ENCODE measurements at places on chromosomes 13 and 19.
A peak's percentile ranks its signal among the peaks of the same experiment; 100 is the strongest.

DNA sequence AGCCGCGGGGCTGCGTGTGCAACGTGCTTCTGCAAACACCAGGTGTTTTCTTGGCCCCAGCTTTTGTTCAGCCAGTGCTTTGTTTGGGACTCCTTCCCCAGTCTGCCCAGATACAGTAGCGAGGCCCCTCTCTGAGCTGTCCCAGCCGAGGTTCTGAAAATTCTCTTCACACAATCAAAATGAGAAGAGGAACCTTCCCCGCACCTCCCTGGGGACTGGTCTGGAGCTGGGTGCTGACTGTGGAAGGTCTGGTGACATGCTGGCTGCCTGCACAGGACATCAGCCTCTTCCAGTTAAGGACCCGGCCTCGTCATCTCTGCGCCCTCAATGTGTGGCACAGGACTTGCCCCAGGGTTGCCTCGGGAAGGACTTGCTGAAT is 4.2 kb downstream of the ATP4A start:
- no peak for DNase-seq

- no peak for DNase-seq
Observed at GRCh38 chr13:74306496-74306895, 172.3 kb upstream of the KLF12 start.

- DNase-seq: peak; percentile 33
Observed at GRCh38 chr19:18519962-18520847, 1.7 kb downstream of the ELL start.

- no peak for DNase-seq
Observed at GRCh38 chr13:49110913-49111170, 109.3 kb upstream of the MLNR start.

GRCh38 chr13:76894401-76895110 is 8.4 kb upstream of the KCTD12 start:
- no peak for DNase-seq

DNA sequence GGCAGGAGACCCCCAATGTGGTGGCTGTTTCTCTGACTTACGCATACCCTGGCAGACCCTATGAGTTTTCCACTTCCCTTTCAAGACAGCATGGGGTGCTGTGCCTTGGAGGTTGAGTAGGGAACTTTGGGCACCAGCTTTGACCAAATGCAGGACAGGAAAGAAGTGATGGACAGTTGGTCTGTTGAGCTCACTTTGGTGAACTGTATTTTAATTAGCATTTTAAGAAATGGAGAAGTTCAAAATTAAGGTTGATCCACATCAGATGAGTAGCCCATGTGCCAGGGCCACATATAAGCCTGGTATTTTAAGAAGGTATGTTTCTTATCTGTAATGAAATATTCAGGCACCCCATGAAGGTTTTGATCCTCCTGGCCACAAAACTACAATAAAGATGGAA is 46.1 kb upstream of the RAP2A start:
- no peak for DNase-seq

- no peak for DNase-seq
Observed at GRCh38 chr19:14432791-14433553, at the start of gene PKN1. Gene PKN1, plus strand, starts transcription at chr19:14433306. Its CDS starts 216 bp downstream, at chr19:14433522.

GRCh38 chr13:97231118-97231828 is 9.1 kb downstream of the MBNL2 start:
- DNase-seq: no peak

GRCh38 chr13:78593652-78594455 is 9.5 kb downstream of the POU4F1 start:
- no peak for DNase-seq

GRCh38 chr13:112464720-112465119 is 88.6 kb downstream of the SPACA7 start:
- DNase-seq: no peak

All from AG04449 (cell line).